ENCODE measurements at places on chromosomes 5 and 9.

GRCh38 chr9:111630182-111630963 lies 761 bp upstream of the DNAJC25 start:
- no peak for DNase-seq

GRCh38 chr5:88230546-88231066 lies 38.0 kb downstream of the TMEM161B start:
- DNase-seq, result no peak

DNA sequence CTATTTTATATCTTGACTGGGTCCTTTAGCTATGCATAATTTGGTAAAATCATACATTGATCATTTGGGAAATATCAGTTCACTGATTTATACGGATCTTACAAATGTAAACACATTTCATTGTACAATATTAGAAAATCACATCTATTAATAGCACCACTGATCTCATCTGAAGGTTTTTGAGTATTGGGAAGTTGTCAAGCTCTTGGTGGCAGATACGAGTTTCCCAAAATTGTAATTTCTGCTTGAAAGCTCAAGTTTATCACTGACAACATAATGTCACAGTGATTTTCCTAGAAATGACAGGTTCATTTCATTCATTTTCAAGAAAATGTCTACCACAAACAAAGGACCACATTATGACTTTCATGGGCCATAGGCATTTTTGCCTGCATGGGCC lies 3.0 kb upstream of the MACROH2A1 start:
- DNase-seq, result no peak

- no peak for DNase-seq
Measured at GRCh38 chr5:11396917-11397316, 507.3 kb downstream of the CTNND2 start.

GRCh38 chr5:119363271-119363670 lies 7.5 kb downstream of the TNFAIP8 start:
- DNase-seq, result no peak

DNA sequence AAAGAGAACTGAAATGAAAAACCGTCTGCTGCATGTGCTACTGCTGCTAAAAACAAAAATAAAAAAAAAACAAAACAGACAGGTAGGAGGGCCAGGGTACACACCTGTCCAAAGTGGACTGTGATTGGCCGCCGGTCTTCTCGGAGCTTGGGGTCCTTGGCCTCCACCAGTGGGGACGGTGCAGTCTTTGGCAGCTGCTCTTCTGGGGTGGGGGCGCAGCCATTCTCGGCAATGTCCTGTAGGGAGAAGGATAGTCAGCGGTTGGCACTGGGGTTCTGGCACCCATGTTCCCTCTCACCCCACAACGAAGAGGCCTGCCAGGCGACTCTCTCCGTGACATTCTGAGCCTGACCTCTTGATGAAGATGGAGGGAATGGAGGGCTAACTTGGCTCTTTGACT lies 84.3 kb downstream of the CRB2 start:
- no peak for DNase-seq

All from activated T-cell treated with anti-CD3 and anti-CD28 coated beads for 1 hour (primary cell).